ENCODE measurements at places on chromosomes 1 and 21.

DNA sequence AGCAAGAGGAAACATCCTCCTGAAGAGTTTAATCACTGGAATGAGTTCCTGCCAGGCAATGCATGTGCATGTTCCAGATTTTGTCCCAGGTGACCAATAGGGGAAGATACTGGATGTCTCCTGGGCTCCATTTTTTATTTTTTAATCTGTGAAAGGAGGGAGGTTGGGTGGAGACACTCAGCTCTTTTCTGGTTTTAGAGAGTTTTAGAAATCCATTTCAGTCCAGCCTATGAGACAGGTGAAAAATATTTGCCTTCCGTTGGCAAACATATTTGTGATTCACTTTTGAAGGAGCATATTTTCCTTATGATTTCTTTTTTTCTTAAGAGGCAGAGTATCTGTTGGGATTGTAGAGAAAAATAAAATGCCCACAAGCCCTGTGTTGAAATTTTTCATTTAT is 70.7 kb downstream of the ABCA4 start:
- no peak for DNase-seq

DNA sequence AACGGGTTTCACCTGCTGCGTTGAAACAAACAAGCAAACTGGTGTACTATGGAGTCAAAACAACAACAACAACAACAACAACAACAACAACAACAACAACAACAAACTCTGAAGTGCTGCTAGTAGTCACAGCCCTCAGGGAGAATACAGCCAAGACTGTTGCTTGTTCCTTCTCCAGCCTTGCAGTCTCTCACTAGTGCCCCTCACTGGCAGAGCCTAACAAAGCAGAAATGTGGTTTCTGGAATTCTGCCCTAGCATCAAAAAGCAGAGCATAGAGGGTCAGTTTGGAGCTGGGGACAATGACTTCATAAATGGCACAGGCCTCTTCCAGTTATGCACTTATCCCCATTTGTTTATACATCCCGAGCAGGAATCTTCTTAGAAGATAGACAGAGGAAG is 187.4 kb downstream of the KCNK2 start:
- DNase-seq, result no peak

DNA sequence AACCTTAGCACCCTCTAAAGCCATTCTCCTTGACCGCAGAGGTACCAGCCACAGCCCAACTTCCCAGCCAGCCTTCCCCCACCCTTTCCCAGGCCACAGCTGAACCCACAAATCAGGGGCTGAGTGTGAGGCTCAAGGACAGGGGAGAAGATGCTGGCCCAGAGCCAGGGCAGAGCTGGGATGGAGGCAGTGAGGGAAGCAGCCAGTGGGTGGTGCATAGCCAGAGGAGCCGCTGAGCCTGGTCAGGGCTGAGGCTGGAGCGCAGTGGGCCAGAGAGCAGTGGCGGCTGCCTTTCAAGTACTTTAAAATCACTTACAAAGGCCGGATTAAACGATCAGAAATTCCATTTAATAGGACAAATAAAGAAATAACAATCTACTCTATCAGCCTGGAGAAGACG is 36.3 kb downstream of the DMAP1 start:
- DNase-seq, result no peak

DNA sequence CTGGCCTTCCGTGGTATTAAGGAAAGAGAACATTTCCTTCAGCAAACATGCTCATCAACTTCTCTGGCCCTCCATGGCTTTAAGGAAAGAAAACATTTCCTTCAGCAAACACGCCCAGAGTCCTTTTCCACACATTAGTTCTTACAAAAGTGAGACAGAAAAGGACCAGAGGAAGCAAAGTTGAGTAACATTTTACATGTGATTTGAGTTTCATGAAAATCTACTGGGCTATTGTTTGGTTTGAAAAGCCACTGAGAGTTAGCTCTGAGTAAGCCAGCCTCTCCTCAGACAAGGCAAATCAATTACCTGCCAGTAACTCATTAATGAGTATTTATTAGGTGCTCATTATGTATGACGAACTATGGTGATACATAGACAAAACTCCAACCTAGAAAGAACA is 78.0 kb downstream of the NID1 start:
- DNase-seq, result no peak

GRCh38 chr1:57307392-57308170 is 116.3 kb downstream of the DAB1 start:
- no peak for DNase-seq

DNA sequence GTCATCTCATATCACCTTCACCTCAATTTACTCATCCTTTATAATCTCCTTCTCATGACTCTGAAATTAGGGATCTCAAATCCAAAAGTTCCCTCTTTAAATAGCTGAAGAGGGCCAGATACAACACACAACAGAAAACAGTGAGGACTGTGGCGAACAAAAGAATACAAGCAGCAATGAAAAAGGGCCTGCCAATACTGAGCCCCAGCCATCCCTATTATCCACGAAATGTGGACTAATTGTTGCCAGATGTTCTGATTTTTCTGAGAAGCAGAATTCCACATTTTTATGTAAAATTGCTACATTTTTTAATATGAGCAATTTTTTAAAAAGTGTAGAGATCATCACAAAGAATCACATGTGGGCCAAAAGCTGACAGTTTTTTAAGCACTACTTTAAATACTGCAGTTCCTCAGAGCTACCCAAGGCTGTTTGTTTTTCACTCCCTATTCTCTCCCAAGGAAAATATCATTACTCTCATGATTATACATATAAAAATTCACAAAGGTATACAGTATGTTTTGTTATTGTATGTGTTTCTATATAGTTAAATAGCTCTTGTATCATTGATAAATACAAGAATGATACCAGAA is 90.0 kb downstream of the ASH1L start:
- DNase-seq, result no peak

GRCh38 chr1:212010004-212010403 is 25.4 kb downstream of the INTS7 start:
- DNase-seq, result no peak

DNA sequence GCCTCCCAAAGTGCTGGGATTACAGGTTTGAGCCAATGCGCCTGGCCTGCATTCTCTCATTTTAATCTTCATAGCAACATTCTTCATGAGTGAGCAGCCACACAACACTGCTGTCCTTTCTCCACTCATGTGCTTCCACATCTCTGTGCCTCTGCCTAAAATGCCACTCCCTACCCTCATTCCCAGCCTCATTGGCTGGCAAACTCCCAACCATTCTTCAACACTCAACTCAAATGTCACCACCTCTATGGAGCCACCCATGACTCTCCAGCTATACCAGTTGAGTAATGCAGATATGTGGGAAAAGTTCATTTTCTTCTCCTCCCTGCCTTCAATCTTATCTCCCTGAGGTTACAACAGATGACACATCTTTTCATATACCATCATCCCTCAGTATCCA is 53.9 kb upstream of the ZC3H12A start:
- DNase-seq, result no peak

DNA sequence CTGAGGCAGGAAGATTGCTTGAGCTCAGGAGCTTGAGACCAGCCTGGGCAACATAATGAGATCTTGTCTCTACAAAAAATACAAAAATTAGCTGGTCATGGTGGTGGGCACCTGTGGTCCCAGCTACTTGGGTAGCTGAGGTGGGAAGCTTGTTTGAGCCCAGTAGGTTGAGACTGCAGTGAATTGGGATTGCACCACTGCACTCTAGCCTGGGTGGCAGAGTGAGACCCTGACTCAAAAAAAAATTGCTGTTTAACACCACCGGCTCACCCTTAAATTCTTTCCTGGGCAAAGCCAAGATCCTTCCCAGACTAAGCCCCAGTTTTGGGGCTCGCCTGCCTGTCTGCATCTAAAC is 6.6 kb upstream of the NSUN4 start:
- DNase-seq, result no peak

GRCh38 chr1:111275079-111275478 is 15.6 kb upstream of the CHIA start:
- no peak for DNase-seq

DNA sequence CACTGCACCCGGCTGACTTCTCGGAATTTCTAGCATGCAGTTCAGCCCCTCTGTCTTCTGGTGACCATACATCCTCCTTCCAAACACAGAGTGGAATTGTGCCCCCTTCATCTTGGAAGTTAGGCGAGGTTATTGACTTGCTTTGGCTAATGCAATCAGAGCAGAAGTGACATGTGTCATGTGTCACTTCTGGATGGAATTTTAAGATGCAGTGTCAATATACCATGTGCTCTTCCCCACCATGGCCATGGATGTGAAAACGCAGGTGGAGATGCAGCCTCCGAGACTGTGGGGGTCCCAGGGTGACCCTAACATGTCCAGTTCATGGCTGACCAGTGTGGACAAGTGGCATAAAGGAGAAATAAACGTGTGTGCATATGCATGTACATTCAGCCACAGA is 83.0 kb downstream of the KCNJ6 start:
- no peak for DNase-seq

DNA sequence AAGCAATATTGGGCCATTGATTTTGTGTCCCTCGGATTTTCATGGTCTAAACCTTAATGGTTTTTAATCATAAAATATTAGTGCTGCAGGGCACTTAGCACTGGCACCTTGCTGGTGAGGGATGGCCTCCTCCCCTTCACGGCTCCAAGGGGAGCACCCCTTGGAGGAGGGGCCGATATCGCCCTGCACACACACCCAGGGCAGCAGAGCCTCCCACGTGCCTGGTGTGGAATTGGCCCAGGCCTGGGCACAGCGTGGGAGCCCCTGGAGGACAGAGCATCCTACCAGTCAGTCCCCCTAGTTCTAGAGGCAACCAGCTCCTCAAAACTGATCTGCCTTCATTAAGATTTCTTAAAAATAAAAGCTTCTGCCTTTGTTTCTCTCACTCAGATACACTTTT is 90.7 kb upstream of the CSF3R start:
- no peak for DNase-seq

- no peak for DNase-seq
These were observed 580.7 kb upstream of the ADGRL4 start for GRCh38 chr1:79587229-79587628.

GRCh38 chr1:116105996-116106395 is 5.2 kb upstream of the MAB21L3 start:
- no peak for DNase-seq

DNA sequence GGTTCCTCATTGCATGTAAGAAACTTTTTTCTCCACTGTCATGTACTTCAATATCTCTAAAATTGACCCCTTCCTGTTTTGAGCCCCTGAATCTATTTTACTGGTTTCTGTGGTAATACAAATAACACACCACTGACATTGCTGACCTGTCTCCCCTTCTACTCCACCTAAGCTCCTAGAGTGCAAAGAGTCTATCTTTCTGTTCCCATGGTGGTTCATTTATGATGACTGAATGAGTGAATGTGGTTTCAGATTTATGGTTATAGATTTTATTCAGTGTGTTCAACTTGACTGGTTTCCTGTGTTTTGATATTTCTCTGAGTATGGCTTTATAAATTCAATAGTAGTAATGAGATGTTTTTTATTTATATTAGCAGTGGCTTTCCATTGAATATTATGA is 127.7 kb downstream of the MAGI3 start:
- DNase-seq, result no peak

DNA sequence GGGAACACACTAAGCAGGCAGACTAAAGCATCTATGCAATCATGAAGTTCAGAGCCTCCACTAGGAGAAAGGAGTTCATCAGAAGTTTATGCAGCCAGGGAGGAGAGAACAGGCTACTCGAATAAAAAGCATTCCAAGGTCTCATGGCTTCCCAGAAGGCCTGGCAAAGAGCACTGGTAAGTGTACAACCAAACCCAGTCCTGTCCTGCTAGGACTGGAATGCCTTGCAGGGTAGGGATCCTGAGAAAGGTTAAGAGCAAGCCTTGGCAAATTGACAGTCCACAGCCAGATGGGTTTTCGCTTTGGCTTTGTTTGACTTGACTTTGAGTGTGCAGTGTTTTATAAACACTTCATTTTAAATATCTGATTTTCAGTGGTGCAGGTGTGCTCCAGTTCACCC is 133.6 kb upstream of the ATP1B1 start:
- peak; percentile 9 for DNase-seq

DNA sequence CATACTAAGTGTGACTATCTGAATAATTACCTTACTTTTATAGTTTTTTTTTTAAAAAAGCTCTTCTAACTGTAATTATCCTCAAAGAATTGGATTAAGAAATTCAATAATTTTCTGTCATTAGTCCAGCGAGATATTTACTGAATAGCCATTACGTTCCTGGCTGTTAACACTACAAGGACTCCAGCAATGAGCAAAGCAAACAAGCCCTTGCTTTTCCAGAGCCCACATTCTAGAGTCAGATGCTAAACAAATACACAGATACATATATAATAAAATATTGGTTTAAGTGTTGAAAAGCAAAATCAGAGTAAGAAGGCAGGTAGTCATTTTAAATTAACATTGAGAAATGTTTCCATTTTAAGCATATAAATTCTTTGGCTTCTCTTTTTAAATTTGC is 118.4 kb downstream of the ATF6 start:
- no peak for DNase-seq

DNA sequence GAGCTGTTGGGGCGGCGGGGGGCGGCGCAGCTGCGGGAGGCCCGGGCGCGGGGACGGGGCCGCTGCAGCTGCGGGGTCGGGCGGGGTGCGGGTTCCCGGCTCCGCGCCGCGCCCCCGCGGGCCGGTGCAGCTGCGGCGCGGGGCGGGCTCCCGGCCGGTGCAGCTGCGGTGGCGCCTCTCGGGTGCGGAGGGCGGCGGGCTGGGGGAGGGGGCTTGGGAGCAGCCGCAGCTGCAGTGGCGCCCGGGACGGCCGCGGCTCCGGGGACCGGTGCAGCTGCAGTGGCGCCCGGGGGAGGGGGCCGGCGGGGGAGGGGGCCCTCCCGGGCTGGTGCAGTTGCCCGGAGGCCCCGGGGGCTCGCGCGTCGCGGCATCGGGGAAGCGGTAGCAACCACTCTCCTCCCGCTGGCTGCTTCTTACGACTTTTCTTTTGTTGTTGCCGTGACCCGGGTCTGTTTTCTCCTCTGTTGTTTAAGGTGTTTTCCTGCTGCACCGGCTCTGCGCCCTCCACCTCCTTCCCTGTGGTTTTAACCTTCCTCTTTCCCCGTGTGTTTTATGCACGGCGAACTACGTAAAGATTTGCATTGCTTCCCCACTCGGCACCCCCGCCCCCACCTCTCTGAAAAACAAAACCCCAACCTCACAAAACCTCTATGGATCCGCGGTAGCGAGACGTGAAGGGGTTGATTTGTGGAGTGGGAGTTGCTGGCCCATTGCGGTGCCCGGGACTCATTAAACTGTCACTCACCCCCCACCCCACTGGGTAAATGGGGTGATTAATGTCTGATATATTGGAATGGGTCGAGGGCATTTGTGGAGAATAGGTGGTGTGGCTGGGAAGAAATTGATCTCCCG is 1.7 kb upstream of the ZBTB18 start:
- peak; percentile 25 for DNase-seq

- peak; percentile 74 for DNase-seq
These were observed 184.4 kb upstream of the GALNT2 start for GRCh38 chr1:229882621-229883020.

- no peak for DNase-seq
These were observed 14.5 kb upstream of the DDAH1 start for GRCh38 chr1:85479491-85479890.

GRCh38 chr1:1006305-1007159 is 6.6 kb upstream of the HES4 start:
- DNase-seq, result no peak
